Occipital lobe (tissue), 3 donors: ENCODE measurements at places on chromosomes 5 and 9. TPM values are rescaled to one million over a fixed set of nuclear protein-coding genes. Genes with fewer than 3 reads are reported as not detected.

DNA sequence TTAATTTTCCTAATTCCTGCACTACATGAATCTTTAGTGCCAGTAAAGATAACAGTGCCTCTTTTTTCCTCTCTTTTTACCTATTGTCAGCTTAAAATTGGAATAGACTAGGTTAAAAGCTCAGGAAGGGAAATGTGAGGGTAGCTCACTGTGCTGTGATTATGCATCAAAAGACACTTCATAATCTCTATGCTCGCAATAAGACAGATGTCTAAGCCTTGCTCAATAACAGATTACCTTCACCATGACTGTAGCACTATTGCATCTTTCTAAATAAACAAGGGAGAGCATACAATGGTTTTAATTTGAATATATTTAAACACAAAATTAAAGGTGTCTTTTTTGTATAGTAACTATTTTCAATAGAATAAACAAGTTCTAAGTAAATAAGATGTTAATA is 130.1 kb downstream of the FBN2 start:
- DNase-seq: no peak

SPINK4 gene
- not detected for total RNA-seq

BARHL1 gene
- total RNA-seq: not detected

GRCh38 chr9:21831841-21832509 is 29.5 kb downstream of the MTAP start:
- DNase-seq: no peak

DNA sequence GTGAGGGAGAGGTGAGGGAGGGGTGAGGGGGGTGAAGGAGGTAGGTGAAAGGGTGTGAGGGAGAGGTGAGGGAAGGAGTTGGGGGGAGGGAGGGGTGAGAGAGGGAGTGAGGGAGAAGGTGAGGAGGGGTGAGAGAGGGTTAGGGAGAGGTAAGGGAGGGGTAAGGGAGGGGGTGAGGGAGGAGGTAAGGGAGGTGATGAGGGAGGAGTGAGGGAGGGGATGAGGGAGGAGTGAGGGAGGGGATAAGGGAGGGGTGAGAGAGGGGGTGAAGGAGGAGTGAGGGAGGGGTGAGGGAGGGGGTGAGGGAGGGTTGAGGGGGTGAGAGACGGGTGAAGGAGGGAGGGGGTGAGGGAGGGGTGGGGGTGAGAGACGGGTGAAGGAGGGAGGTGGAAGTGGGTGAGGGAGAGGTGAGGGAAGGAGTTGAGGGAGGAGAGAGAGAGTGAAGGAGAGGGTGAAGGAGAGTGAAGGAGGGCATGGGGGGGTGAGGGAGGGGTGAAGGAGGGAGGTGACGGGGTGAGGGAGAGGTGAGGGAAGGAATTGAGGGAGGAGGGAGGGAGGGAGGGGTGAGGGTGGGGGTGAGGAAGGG is 18.5 kb downstream of the NINJ1 start:
- no peak for DNase-seq

DNA sequence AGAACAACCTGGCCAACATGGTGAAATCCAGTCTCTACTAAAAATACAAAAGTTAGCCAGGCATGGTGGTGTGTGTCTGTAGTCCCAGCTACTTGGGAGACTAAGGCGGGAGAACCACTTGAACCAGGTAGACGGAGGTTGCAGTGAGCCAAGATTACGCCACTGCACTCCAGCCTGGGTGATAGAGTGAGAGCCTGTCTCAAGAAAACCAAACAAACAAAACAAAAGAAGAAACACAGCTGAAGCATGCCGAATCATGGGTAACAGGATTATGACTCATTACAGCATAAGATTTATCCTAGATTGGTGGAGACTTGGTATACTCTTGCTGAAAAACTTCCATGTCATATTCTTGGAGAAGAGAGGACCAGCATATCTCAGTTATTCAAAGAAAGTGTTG is 236.7 kb upstream of the CCNH start:
- no peak for DNase-seq

PCDHGB6 gene
- 12.8 TPM for total RNA-seq

DNA sequence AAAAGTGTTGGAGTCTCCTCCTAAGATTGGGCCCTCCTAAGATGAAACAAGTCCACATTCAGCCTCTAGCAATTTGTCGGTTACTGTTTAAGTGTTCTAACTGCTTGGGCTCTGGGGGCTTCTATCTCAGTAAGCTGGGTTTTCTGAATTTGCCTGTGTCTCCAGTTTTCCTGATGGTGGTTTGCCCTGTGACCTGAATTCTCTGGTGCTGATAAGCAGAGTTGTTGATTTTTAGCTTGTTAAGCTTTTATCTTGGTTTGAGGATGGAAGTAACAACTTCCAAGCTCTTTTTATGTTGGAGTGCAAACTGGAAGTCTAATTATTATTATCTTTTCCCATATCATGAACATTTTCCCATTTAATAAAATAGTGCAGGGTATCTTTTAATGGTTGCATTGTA is 30.9 kb downstream of the HSD17B4 start:
- no peak for DNase-seq

ABCA1 gene
- total RNA-seq: 27.3 TPM

SLC25A2 gene
- total RNA-seq: not detected

IFNE gene
- total RNA-seq: not detected

GRCh38 chr5:65199993-65200675 is 281.6 kb downstream of the ADAMTS6 start:
- DNase-seq: no peak

TMEM232 gene
- 19.3 TPM for total RNA-seq

GRCh38 chr5:176133289-176133870 is 104.8 kb upstream of the SIMC1 start:
- no peak for DNase-seq

TRPM3 gene
- 20.6 TPM for total RNA-seq

DNA sequence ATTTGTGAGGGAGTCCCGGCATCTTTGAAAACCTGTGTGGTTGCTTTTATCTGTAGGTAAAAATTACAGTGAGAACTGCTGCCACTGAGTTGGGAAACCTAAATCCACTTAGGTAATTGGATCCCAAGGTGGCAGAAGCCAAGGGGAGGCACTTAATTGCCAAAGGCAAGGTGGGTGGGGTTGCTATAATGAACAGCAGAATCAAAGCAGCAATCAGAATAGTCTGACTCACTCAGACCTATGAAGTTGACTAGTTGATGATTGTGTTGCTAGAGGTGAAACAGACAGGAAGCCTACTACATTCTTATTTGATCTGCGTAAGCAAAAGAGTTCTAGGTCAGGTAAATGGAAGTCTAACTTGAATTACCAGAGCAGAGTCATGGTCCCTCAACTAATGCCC is 17.3 kb upstream of the BICD2 start:
- DNase-seq: no peak

CD72 gene
- 0.47 TPM for total RNA-seq

DNA sequence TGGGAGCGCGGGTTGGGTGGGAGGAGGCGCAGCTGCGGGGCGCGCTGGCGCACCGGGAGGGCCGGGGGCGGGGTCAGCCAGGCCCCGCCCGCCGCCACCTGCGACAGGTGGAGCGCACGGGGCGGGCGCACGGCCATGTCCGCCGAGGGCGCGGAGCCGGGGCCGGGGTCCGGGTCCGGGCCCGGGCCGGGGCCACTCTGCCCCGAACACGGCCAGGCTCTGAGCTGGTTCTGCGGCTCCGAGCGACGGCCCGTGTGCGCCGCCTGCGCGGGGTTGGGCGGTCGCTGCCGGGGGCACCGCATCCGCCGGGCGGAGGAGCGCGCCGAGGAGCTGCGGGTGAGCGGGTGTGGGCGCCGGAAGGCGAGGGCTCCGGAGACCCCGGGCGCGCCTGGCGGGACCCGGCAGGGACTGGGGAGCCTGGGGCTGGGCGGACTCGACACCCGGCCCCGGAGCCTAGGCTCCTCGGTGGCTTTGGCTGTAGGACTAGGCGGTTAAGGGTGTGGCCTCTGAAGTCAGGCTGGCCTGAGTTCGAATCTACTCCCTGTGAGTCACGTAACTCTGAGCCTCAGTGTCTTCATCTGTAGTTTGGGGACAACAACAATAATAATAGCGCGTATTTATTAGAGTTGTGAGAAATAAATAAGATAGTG is at the start of gene BSPRY:
Gene BSPRY (plus strand): TSS at position 97 of the 650 bp plus-strand sequence. CDS start 39 bp downstream, at position 136.
- no peak for DNase-seq

ADGRV1 gene
- 474 TPM for total RNA-seq

- peak; percentile 14 for DNase-seq
Observed at GRCh38 chr5:151686674-151687407, at the start of gene SPARC. SPARC (minus strand) TSS chr5:151686915; CDS start chr5:151676188, 10,727 bp downstream.

DNA sequence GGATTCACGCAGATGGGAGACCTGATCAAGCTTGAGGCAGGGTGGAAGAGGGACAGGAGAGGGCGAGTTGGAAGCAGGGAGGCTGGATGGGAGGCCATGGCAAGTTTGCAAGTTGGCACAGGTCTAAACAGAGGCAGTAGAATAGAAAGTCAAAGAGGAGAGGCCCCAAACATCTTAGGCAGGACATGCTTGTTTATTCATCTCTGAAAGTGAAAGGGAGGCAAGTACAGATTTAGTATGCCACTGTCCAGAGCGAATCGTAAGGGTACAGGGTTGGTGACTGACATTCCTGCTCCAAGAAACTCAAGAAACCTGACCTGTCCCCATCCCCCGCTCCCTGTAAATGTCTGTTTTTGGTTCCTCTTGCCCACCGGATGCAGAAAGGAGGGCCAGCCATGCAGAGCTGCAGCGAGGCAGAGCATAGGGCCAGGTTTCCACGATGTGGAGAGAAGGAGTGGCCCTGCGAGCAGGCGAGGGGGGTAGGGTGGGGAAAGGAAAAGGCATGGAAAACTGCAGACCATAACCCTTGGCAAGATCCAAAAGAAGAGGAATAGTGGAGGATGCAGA is 96.2 kb upstream of the BOD1 start:
- no peak for DNase-seq

- no peak for DNase-seq
Observed at GRCh38 chr5:169628892-169629291, 8.2 kb upstream of the DOCK2 start.
